GM23338 (cell line): ENCODE measurements at places on chromosomes 1 and 21. TPM values are rescaled to one million over a fixed set of nuclear protein-coding genes. Genes with fewer than 3 reads are reported as not detected.

Gene KRTAP19-7
- not detected in 2 replicates for total RNA-seq

GRCh38 chr1:48127735-48128685 is 94.5 kb upstream of the SLC5A9 start:
- DNase-seq, result no peak

DNA sequence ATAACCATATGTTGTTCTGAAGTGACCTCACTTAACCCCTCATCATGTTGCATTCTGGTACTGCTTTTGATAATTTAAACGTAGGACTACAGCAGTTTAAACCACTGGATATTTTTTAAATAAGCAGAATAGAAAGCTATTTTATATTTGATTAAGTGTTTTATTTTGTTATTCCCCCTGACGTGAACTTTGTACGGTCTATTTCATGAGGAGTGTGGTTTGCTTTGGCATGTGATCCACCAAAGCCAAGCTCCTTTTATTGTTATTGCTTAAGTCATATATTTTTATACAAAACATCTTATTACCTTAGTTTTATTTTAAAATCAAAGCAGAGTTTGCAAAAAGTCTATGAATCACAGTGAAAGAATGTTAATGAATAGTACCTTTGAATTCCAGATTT is 101.4 kb upstream of the L1TD1 start:
- no peak for DNase-seq

GRCh38 chr1:62439652-62440371 is 3.0 kb downstream of the USP1 start:
- no peak for DNase-seq
